Fibroblast of skin of right biceps (primary cell): ENCODE measurements at places on chromosomes 4 and X.

- peak; percentile 74 for DNase-seq
These were observed 531 bp downstream of the CAMK2D start for GRCh38 chr4:113760795-113761619.

- DNase-seq, result peak; percentile 51
These were observed 1295.8 kb upstream of the TENM3 start for GRCh38 chr4:180947425-180947824.

- peak; percentile 31 for DNase-seq
These were observed 68.5 kb downstream of the PHOX2B start for GRCh38 chr4:41679991-41680390.

GRCh38 chr4:86482306-86483172, 111.6 kb upstream of the PTPN13 start:
- peak; percentile 43 for DNase-seq

GRCh38 chrX:71599965-71600364, 18.3 kb downstream of the CXCR3 start:
- DNase-seq, result no peak

- DNase-seq, result peak; percentile 26
These were observed 85.7 kb upstream of the EXOC1L start for GRCh38 chr4:55733932-55734331.

DNA sequence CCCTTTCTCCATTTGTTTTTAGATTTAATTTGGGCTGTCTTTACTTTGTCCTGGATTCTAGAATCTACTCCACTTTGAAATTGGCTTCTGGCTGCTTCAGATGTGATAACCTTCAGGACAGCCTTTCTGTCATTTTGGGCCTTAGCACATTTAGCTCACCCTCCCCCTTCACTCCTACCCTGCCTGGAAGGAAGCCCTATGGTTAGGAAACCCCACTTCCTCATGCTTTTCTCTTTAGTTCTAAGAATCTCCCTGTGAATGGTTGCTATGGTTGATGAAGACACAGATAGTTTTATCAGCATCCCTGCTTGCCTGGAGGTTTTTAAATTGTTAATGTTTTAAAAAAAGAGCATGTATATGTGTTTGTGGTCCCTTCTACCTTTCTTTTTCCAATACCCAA, 100.7 kb upstream of the PTPN13 start:
- peak; percentile 45 for DNase-seq

GRCh38 chr4:47471591-47471990, 8.1 kb upstream of the COMMD8 start:
- no peak for DNase-seq

- DNase-seq, result peak; percentile 16
These were observed 19.9 kb downstream of the AR start for GRCh38 chrX:67563469-67564448.

DNA sequence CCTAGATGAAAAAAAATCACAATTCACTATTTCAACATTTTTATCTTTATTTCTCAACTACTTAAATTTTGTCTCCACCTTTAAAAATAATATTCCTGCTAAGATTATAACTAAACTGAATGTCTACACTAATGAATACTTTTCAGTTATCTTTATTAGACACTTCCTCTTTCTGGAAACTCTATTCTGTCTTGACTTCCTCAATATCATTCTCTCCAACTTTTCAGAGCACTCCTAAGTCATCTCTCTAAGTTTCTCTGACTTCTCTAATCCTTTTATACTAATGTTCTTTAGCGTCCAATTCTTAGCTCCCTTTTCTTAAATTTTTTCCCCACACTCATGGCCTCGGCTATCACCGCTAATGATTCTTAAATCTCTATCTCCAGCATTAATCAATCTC, 374.2 kb downstream of the FBXO8 start:
- DNase-seq, result no peak

DNA sequence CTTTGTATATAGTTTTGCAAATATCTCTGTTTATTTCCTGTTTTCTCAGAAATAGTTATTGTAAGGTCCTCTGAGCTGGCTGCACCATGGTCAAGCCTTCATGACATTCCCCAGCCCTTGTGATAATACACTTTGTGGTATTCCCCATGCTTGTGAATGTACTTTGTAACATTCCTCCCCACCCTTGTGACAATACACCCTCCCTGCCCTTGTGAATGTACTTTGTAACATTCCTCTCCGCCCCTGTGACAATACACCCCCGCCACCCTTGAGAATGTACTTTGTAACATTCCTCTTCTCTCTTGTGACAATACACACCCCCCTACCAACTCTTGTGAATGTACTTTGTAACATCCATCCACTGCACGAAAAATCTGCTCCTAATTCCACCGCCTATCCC, 530.7 kb downstream of the CENPC start:
- no peak for DNase-seq

- no peak for DNase-seq
These were observed 127.3 kb upstream of the NKX1-1 start for GRCh38 chr4:1533501-1534064.

DNA sequence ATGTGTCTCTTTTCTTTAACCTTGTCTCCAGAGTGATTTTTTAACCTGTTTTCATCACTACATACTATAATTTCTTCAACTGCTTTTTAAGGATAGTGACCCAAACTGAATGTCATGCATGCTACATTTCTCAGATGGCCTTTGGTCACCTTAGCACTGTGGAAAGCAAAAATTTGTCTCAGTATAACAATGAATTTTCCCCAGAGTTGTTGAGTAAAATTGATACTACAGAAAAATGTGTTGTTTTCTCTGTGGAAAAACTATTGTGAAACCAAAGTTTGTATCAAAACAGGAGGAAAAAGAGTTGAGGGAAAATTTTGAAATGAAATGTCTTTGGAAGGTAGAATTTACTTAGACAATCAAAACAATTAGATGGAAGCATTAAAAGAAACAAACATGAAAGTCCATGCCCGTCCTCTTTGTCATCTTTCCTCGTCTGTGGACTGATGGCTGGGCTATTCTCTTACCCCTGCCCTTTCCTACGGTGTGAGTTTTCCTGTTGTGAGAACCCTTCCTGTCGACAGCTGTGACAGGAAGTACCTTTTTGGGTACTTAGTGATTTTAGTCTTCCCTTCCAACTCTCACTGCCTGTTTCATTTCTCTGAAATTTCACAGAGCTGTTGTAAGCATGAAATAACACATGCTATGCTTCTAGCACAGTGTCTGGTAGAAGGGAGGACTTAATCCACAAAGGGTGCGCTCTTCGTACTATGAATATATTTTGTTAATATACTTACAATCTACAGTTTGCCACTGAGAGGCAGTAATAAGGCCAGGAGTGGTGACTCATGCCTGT, 50.8 kb downstream of the LRP2BP start:
- DNase-seq, result no peak

DNA sequence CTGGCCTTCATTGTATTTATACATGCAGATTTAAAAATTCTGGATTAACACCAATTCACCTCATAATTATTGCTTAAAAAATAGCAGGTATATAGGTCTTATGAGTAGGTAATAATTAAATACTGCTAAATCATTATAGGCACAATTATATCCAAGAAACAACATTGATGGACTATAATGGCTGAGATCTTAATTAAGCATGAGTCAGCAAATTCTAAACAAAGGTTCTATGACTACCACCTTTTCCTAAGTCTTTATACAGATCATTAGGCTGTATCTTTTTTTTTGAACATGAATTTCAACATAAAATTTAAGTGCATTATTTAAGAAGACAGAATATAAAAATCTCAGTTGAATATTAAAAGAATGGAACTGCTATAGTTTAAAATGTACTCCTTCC, 1678.7 kb upstream of the PCDH10 start:
- no peak for DNase-seq

DNA sequence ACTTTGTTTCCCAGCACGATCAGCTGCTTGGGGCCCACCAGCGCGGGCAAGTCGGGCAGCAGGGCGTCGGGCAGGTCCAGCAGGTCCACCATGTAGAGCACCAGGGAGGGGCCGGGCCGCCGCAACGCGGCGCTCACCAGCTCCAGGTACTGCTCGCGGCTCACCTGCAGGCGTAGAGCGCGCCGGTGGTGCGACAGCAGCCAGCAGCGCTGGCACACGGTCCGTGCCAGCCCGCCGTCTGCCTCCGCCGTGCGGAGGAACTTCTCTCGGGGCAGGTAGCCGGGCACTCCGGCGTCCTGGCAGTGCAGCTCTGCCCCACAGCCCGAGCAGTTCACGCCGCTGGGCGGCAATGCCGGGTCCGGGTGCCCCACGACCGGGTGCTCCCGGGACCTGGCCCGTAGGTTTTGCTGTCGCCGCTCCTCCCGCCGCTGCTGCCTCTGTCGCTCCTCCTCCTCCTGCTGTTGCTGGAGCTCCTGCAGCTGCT, 527 bp downstream of the NOA1 start:
- DNase-seq, result no peak

- peak; percentile 84 for DNase-seq
These were observed 13.6 kb downstream of the PRSS12 start for GRCh38 chr4:118338981-118339765.

DNA sequence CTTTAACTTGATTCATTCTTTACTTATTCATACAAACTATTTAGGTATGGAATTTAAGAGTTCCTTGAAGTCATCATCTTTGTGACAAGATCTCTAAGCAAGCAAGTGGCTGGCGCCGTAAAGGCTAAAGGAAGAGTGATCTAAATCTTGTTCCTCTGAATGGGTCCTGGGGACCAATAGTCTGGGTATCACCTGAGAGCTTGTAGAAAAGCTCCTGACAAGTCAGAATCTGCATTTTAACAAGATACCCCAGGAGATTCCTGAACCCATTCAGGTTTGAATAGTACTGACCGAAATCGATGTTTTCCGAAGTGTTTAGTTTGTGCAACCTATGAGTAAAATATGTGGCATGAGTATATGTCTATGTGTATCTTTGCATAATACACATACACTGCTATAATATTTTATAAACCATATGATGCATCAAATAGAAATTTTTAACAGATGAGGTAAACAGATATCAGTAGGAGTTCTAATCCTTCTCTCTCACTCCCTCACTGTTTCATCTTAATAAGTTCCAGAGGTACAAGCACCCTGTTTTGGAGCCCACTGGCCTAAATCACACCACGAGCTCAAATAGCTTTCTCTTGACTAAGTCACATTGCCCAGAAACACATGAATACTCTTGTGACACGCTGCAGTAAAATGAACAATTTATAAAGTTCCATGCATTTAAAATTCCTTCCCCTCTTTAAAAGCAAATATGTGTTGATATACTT, 170.0 kb downstream of the RELL1 start:
- DNase-seq, result peak; percentile 43

DNA sequence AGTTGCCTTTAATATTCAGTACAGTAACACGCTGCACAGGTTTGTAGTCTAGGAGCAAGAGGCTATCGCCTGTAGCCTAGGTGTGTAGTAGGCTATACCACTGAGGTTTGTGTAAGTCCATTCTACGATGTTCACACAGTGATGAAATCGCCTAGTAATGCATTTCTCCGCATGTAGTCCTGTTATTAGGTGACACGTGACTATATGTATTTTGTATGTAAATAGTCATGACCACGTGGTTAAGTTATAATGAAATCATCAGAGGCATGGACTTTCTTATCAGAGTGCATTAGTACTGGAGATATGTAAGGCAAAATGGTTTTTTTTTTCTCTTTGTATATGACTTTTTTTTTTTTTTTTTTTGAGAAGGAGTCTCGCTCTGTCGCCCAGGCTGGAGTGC, 9.9 kb upstream of the ZCCHC4 start:
- no peak for DNase-seq
